Retinal pigment epithelial cell (primary cell): ENCODE measurements at places on chromosomes 7 and 10.

DNA sequence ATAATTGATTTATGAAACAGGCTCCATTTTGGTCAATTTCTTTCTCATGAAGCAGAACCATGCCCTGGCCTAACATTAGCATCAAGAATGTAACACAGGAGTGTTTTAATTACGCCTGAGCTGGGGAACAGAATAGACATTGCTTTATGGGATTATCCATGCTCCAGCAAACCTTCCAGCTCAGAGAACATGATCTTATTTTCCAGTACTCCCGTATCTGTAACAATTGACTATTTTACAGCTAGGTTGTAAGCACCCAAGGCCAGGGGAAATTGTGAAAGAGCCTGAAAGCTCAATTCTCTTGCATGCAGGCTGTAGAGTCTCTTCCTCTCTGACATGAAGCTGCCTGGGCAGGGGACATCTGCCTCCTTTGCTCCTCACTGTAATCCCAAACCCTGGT is 30.8 kb upstream of the CRYGN start:
- DNase-seq, result peak; percentile 54

GRCh38 chr7:151403764-151404163 is 6.1 kb downstream of the WDR86 start:
- no peak for DNase-seq

DNA sequence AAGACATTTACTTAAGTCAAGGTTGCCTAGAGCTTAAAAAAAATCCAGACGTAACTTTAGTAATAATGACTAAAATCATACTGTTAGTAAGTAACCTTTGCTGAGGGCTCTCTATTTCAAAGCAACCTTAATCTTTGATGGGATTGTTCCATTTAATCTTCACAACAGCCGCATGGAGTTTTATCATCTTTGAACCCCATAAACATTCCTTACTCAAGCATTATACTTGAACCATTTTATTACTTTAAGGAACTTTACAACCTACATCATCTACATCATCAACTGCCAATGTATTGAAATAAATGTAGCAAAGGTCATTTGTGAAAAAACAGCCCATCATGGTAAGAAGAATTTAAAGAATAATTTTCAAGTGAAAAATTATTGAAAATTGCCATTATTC is 22.9 kb upstream of the CACNB2 start:
- no peak for DNase-seq

GRCh38 chr10:101046332-101047238 is 15.2 kb upstream of the KAZALD1 start:
- no peak for DNase-seq

GRCh38 chr10:110568055-110568735 is 700 bp downstream of the SMC3 start:
- no peak for DNase-seq

DNA sequence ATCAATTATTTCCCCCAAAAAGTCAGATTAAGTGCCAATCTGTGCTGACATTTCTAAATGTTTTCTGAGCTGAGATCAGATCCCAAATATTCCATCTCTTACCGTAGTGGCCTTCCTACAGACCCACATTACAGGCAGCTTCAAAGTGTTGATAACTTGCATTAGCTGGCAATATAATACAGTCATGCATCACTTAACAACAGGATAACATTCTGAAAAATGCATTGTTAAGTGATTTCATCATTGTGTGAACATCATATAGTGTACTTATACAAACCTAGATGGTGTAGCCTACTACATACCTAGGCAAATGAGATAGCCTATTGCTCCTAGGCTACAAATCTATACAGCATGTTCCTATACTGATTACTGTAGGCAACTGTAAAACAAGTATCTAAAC is 22.4 kb downstream of the SLC25A13 start:
- no peak for DNase-seq

DNA sequence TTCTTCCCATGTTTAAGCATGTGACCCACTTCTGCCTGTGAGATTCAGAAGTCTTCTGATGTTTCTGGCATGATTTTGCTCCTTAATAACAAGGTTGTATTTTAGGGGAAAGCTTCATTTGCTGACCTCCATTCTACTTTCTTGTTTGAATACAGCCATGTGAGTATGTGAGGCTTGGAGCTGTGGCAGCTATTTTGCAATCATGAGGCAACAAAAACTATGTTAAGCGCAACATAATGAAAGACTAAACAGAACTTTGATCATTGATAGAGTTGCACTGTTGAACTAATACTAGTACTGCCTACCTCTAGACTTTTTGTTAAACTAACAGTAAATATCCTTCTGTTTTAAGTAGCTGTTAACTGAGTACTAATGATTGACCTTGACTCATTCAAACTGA is 203.8 kb upstream of the FAM3C start:
- no peak for DNase-seq

- no peak for DNase-seq
These were observed 9.5 kb downstream of the NMT2 start for GRCh38 chr10:15158972-15159371.

DNA sequence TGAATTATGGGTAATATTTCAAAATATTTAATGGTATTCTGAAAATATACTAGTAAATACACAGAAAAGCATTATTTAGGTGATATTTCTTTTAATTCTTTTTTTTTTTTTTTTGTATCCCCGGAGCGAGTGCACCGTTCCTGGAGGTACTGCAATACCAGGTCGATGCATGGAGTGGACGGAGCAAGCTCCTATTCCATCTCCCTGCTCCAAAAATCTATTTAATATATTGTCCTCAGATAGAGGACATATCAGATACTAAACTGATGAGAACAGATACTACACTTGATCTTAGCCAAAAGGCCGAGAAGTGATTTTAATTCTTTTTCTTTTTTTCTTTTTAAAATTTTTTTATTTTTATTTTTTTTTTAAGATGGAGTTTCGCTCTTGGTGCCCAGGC is 10.8 kb downstream of the BTRC start:
- DNase-seq, result no peak

DNA sequence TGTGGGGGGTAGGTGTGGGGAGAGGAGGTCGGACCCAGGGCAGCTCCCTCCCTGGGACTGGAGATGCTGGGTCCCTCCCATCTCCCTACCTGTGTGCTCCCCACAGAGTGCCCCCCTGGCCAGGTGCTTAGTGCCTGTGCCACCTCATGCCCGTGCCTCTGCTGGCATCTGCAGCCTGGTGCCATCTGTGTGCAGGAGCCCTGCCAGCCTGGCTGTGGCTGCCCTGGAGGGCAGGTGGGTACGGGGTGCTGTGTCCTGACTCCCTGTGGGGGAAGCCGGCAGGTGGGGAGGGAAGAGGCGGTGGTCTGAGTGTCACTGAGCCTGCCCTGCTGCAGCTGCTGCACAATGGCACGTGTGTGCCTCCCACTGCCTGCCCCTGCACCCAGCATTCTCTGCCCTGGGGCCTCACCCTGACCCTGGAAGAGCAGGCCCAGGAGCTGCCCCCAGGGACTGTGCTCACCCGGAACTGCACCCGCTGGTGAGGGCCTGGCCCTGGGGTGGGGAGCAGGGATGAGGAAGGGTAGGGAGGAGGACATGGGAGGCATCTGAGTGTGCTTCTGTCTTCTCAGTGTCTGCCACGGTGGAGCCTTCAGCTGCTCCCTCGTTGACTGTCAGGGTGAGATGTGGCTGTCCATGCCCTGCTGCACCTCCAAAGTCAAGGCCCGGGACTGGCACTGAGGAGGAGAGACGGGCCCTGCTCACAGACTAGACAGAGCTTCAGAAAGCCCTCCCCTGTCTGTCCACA is 11.7 kb upstream of the ZNF862 start:
- DNase-seq, result no peak

GRCh38 chr7:22895140-22895827 is 72.6 kb upstream of the TOMM7 start:
- DNase-seq, result no peak

DNA sequence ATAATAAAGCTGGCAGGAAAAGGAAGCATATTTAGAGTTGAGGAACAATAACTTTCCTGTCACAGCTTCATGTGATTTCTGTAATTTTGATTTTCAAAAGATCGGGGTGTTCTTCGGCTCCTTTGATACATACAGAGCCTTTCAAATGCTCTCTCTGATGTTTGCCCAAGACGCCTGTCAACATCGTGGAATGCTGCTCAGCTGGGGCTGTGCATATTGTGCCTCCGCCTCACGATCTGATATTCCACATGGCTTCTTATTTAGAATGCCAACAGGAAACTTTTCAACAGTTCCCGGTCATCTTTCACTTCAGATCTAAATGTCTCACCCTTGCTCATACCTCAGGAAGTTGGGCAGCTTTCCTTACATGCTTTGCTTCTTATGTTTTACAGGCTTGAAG is 7.3 kb downstream of the NPY start:
- DNase-seq, result no peak

- DNase-seq, result no peak
These were observed 709.7 kb downstream of the CNTNAP2 start for GRCh38 chr7:146826329-146826728.
